ENCODE measurements at places on chromosomes 6 and 20. TPM values are rescaled to one million over a fixed set of nuclear protein-coding genes. Genes with fewer than 3 reads are reported as not detected.

The THBD gene
- 2.7 TPM for total RNA-seq

The PRSS16 gene
- not detected for total RNA-seq

The FOXC1 gene
- 8.9 TPM for total RNA-seq

The SDCBP2 gene
- total RNA-seq: 2.2 TPM

The NRN1 gene
- total RNA-seq: 55.1 TPM

The BPIFB4 gene
- total RNA-seq: not detected

The RSPH9 gene
- 3.4 TPM for total RNA-seq

The EYS gene
- 7.5 TPM for total RNA-seq

DNA sequence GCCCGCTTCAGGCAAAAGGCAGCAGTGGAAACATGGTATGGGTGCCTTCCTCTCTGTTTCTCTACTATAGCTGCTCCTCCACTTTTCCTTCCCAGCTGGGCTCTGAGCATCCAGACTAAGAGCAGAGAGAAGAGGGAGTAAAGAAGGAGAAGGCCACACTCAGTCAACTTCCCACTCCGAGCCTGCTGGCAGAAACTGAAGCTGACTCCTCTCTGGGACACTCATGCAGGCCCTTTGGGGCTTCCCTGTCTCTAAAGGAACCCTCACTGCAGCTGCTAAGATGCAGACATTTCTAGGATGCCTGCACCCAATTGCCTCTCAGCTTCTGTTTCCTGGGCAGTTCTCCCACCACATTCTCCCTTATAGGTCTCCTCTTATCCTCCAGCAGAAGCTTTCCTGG lies 88.9 kb downstream of the FRK start:
- no peak for DNase-seq

GRCh38 chr6:84554074-84554473 lies 210.3 kb downstream of the TBX18 start:
- DNase-seq: no peak

DNA sequence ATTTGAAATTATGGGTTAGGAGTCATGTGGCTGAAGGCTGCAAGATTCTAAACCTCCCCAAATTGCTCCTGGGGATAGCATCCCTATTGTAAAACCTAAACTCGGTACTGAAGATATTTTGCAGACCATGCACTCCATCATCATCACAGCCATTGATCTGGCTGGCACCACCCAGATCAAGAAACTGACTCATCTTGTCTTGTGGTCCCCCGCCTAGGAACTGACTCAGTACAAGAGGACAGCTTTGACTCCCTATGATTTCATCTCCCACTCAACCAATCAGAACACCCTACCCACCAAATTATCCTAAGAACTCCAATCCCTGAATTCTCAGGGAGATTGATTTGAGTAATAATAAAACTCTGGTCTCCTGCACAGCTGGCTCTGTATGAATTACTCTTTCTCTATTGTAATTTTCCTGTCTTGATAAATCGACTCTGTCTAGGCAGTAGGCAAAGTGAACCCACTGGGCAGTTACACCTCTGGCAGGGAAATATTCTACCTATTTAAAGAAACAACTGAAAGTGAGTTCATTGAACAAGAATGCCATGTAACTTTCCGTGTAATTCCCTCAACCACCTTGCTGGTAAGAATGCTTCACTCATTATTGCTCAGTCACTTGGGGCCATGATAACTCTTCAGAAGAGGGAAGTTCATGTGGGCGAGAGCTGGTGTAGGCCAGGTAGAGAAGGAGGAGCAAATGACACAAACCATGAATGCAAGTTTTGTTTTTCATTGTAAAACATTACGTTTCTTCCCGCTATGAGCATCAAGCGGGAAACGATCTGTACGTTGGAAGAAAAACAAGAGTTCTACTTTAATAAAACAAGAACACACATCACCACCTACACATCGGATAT lies 602.9 kb upstream of the ARID1B start:
- no peak for DNase-seq

DNA sequence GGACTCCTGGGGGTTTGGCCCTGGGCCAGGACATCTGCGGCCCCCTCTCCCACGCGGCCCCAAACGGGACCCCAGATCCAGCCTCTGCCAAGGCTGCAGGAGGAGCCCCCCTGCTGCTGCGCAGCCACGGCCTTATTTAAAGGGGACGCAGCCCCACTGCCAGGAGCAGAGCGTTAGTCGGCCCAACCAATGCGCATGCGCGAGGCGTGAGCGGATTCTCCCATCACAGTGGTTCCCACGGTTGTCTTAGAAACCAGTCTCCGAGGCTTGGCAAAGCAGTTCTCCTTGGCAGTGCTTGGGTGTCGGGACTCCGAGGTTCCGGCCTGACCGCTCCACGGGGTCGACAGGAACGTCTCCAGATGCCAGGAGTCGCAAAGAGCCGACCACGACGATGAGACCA lies 288.3 kb upstream of the ZNF337 start:
- no peak for DNase-seq

DNA sequence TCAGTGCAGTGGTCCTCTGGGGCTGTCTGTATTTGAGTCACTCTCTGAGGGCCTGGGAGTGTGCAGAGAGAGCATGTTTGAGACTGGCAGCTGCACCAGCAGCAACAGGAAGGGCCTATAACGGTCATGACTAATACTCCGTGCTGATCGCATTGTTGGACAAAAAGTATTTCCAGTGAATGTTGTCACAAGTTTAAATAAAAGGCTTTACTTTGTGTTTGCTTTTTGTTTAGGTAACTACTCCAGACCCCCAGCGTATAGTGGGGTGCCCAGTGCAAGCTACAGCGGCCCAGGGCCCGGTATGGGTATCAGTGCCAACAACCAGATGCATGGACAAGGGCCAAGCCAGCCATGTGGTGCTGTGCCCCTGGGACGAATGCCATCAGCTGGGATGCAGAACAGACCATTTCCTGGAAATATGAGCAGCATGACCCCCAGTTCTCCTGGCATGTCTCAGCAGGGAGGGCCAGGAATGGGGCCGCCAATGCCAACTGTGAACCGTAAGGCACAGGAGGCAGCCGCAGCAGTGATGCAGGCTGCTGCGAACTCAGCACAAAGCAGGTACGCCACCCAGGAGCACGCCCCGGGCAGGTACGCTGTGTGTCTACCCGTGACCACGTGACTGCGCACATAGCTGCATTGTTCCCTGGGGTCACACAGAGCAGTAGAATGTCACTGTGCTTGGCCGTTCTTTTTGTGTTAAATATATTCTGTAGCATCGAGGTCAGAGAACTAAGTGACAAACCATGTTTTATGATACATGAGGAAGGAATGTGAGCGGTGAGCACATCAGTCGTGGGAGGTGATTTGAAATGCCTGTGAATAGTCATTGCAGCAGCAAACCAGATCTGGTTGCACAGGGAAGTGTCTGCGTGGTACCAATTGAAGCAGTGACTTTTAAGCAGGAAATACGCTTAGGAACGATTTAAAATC lies 174.7 kb downstream of the TMEM242 start:
- DNase-seq: no peak

- DNase-seq: peak; percentile 43
Measured at GRCh38 chr20:45011108-45011526, 44.8 kb downstream of the STK4 start.

DNA sequence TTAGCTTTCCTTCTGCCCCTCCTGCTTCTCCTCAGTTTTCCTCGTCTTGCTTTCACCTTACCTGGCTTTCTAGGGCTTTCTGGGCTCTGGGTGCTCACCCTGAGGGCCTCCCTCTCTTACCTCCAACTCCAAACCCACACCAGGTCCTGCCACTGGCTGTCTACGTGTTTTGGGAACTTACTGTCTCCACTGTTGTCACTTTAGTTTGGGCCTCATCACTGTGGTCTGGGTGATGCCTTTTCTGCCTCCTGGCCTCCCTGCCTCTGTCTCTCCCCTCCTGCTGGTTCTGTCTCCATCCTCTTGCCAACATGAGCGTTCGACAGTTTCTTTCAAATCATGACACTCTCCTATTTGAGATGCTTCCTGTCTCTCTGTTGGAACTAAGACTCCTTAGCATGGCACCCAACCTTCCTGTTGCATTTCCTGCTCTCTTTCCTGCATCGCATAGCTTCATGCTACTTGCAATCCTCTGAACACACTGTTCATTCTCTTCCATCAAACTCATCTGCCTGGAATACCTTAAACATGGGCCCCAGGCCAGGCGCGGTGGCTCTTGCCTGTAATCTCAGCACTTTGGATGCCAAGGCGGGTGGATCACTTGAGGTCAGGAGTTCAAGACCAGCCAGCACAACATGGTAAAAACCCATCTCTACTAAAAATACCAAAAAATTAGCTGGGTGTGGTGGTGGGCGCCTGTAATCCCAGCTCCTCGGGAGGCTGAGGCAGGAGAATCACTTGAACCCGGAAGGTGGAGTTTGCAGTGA lies 5.5 kb downstream of the CD40 start:
- no peak for DNase-seq

DNA sequence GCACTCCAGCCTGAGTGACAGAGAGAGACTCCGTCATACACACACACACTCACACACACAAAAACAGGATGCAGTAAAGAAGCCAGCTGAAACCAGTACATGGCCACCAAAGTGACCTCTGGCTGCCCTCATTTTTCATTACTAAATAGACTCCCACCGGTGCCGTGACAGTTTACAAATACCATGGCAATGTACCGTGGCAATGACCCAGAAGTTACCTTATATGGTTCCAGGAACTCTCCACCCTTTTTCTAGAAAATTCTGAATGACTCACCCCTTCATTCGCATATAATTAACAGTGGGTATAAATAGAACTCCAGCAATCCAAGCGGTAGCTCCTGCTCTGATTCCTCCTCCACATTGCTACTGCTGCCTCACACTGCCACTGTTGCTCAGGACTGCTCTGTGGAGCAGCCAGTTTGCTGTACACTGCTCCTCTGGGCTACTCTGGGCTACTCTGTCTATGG lies 57.7 kb downstream of the SNX5 start:
- no peak for DNase-seq

DNA sequence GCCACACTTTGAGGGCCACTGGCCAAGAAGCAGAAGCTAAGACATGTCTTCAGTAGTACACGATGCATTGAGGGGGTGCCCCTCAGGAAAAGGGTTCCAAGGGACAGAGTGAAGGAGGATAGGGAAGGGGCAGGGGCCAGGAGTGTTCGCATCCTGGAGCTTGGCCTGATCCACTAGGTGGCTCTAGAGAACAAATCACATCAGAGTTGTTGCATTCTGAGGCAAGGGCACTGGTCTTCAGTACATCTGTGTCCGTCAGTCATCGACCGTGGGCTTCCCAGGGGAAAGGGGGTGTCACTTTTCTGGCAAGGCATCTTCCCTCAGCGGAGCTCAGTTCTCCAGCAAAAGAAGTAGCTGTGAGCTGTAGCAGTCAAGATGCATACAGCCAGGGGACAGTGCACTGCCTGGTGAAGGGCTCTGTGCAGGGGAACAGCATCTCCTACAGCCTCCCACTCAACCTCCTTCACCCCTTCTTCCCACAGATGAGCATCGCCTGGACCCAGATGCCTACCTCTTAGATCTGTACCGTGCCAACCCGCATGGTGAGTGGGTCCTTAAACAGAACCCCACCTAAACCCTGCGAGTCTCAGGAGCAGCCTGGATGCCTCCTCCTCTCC lies 47.8 kb downstream of the ARHGAP40 start:
- peak; percentile 22 for DNase-seq

DNA sequence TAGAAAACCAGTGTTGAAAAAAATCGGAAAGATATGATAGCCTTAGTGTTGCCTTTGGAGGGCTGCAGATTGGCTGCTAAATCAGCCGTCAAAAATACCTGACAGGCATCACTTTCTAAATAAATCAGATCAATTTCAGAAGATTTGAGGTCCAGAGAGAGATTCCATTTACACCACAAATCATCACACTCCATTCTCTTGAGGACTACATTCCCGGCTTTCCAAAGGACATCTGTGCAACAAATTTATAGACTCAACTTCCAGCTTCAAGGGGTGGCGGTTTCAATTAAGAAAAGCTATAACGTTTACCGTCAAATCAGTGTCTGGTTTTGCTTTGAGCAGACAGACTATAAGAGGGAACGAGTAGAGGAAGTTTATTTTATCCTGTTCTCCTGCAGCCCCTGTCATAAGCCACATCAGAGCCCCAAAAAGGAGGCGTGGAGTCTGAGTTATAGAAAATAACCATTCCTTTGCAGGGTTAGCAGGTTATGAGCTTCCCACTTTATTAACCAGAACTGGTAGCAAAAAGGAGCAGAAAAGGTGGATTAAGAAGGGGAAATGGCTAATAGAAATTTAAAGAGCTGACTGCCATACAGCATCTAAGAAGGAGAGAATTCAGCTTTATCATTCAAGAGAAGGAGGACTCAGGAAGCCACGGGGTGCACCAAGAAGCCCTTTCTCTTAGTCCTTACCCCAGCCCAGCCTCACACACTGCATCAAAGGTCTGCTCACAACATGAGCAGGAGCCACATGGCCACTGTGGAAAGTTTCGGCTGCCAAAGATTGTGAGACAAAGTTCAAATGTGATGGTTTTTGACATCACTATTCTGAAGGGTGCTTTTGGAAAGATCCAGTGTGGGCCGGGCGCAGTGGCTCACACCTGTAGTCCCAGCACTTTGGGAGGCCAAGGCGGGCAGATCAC lies 12.9 kb upstream of the UQCC2 start:
- DNase-seq: no peak

DNA sequence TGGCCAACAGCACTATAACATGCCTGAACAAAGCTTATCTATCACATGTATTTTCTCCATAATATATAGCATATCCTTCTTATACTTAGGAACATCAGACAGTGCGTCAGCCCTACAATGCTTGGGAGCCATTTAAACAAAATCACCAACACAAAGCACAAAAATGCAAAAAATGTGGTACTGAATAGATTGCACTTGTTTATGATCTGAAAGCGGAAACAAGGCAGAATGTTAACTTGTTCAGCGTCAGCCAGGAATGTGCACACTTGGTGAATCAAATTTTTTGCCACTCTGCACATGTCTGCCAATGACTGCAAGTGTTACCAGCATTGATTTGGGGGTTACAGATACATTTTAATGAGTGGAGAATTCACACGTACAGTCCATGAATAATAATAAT lies 14.8 kb downstream of the SLC35A1 start:
- no peak for DNase-seq

DNA sequence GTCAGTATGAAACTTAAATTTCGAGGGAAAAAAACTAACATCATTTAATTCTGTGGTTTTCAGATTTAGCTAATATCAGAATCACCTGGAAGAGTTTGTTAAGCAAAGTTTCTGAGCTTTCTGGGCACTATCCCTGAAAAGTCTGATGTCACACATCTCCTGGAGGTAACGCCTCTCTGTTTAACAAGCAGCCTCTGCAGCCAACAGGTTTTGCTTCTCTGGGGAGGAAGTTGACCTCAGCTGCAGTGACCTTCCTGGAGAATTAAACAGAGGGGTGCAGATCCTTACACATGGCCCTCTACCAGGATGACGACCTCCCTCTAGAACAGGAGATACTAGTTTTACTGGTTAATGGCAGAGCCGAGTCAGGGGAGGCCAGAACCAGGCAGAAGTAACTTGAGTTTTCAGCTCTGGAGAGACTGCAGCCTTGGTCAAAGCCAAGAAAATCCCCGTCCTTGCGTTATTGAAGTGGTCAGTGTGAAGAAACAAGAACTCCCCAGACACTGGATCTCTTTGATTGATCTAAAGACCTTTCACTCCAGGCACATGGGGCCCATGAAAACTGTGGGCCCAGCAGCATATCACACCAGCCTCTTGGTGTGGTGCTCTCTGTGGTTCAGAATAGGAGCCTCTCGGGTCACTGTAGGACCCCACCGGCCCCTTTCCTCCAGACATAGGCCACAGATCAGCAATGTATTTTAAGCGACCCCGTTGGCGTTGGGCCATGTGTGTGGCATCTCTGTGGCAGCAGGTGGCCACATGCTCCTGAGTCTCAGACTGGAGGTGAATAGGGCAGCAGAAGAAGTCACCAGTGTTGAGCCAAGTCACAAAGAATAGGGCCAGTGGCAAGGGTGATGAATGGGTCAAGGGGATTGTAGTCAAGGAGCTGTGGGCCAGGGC lies 33.4 kb upstream of the CCR6 start:
- DNase-seq: no peak

All from cerebellum (tissue), 4 donors.